ENCODE measurements at places on chromosomes 5 and 9. TPM values are rescaled to one million over a fixed set of nuclear protein-coding genes. Genes with fewer than 3 reads are reported as not detected.

GRCh38 chr5:175893466-175893865 lies 22.1 kb downstream of the CPLX2 start:
- no peak for DNase-seq

DNA sequence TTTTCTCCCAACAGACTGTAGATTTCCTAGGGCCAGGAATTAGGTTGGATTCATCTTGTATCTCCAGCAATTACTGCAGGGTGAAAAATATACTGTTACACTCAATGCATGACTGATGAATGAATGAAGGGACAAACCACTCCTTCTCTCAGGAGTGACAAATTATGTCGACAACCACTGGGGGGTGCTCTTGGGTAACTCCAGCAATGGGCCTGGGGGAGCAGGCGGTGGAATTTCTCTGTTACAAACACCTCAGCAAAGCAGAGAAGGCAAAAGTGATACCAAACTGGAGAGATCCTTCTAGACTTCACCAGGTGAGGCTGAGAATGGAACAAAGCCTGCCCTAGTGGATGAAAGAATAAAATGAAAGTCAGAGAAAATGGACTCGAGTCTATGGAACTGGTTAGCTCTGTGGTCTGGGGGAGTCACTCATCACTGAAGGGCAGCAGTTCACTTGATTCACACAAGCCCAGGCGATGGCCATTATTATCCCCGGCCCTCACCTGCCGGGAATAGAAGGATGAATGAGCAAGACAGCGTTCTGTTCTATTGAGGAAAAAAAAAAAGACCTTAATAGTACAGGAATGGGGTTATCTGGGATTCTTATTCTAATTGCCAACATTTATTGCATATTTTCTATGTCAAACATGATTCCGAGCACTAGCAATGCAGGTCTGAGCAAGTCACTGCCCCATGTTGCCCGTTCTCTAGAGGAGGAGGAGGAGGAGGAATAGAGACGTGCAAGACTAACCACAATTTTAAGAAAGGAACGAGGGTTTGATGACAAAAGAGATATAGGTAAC lies 341.1 kb downstream of the ASTN2 start:
- peak; percentile 25 for DNase-seq

GRCh38 chr5:2200261-2200950 lies 317.7 kb upstream of the IRX4 start:
- no peak for DNase-seq

Gene FOXD4L6
- not detected for total RNA-seq

Gene SPINK13
- total RNA-seq, result 0.14 TPM

Gene SPEF2
- total RNA-seq, result 10.9 TPM

All from Caki2 (cell line).